Ascending aorta (tissue), 2 donors: ENCODE measurements at places on chromosomes 2 and 18.

DNA sequence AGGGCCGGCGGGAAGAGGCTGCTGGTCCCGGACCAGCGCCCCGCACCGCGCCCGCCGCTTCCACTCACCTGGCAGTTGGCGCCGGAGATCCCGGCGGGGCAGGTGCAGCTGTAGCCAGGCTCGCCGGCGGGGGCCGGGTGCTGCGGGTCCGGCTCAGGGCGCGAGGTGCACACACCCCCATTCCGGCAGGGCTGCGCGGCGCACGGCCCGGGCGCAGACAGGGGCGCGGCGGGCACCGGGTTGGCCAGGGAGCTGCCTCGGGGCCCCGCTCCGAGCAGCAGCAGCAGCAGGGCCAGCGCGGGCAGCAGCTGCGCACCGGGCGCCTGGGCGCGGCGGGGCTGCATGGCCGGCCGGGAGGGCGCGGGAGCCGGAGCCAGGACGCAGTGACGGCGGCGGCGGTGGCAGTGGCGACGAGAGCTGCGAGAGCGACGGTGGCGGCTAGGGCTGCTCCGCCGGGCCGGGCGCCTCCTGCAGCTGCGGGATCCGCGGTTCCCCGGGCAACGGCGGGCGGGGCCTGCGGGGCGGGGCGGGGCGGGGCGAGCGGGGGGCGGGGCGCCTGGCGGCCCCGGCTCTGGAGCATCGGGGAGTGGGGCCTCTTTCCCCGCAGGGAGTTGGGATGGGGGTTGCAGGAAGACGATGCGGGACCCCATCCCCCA, at the start of gene DNER:
Gene DNER, minus strand, starts transcription at position 476 of the 656 bp plus-strand sequence. Its CDS starts 132 bp downstream, at position 344.
- DNase-seq: no peak

DNA sequence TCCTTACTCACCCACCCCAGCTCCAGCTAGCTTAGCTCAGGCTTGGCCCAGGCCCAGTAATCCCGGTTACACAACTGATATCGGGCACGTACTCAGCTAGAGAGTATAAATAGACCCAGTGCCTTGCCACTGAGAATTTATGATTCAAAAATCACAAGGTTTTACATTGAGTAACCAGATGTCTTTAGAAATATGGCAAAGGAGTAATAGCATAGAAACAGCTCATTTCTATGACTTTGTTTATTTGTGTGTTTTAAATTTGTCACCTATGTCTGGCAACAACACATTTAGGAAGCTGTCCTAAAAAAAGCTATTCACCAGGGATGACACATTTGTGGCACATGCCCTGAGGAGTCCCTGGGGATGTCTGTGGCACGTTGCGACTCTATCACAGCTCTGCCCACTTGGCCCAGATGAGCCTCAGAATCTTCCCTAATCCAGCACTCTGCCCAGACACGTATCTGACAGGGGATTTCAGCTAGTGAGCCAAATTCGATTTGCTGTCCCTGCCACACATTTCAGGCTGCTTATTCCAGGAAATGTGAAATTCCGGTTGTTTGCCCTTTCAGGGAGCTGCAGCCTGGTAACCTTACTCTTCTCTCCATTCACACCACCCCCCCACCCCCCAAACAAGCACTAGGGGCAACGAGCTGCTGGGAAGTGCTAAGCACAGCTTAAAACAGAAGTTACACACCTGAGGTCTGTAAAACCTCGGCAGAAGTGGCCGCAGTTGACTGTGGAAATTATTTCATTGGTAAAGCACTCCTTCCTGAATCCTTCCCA, 85.4 kb upstream of the ZCCHC2 start:
- peak; percentile 86 for DNase-seq

GRCh38 chr2:73987109-73987947, 2.6 kb downstream of the TET3 start:
- DNase-seq: no peak

GRCh38 chr2:191889931-191890330, 43.0 kb upstream of the CAVIN2 start:
- DNase-seq: no peak

DNA sequence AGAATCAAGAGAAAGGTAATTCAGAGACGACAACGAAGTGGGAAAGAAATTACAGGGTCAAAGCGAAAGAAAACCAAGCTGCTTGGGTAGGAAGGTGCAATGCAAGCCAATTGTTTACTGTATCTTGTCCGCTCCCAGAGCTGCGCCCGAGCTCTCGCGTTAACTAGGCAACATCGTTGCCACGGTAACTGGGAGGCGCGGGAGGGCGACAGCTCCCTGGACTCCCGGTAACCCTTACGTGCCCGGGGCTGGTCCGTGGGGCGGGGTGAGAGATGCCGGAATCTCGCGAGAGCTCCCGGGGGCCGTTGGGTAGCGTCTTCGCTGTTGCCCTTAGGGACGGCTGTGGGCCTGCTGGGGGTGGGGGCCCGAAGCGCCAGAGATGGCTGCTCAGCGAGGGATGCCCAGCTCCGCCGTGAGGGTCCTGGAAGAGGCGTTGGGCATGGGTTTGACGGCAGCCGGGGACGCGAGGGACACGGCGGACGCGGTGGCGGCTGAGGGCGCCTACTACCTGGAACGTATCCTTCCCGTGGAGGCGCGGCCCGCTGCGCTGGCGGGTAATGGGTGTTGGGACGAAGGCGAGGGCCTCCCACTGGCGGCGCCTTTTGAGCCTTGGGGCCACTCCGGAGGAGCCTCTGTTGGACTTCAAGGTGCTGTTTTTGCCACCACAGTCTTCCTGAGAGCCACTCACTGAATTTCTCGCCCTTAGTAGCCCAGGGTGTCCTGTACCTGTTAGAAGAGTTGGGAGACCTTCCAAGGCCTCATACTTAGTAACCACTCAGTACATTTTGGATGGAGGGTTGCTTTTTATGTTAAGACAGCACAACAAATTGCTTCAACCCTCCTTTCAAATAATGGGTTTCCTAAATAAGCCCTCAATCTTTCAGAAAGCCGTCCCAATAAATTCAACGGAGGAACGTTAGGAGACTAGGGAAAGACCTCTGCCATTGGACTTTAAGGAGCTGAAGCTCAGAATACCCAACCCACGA, at the start of gene SPAG16:
Gene SPAG16, plus strand, starts transcription at position 360 of the 986 bp plus-strand sequence.
- peak; percentile 97 for DNase-seq

DNA sequence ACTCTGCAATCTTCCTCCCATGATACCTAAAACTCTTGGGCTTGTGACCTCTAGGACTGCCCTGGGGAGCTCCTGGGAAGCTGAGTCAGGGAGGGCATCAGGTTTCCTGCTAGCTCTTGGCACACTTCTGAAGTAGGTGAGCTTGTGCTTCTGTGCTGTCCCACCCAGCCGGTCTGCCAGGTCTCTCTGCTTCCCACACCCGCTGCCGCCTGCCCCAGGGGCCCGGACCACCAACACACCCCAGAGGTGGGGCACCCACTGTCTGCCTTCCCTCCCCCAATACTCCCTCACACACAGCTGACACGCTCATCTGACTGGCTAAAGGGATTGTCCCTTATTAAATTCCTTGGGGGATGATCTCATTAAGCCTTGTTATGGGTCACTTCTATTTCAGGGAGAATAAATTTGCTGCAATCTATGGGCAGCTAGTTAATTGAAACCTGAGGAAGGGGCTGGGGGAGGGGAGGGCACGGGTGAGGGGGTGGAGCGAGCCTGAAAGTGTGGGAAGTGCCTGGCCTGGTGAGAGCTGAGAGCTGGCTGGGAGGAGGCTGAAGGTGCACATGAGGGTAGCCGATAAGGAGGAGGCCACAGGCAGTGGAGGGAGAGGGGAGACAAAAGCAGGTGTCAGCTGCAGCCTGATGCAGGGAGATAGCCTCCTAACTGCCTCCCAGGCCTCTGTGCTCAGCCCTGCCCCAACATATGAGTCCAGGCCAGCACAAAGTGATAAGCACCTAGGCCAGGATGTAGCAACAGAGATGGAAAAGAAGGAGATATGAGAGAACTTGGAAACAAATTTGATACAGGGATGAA, 48.8 kb downstream of the HAUS1 start:
- DNase-seq: no peak

- no peak for DNase-seq
These were observed 54.9 kb downstream of the CCNT2 start for GRCh38 chr2:134973241-134974138.

GRCh38 chr18:60502591-60502990, 130.0 kb upstream of the MC4R start:
- no peak for DNase-seq

DNA sequence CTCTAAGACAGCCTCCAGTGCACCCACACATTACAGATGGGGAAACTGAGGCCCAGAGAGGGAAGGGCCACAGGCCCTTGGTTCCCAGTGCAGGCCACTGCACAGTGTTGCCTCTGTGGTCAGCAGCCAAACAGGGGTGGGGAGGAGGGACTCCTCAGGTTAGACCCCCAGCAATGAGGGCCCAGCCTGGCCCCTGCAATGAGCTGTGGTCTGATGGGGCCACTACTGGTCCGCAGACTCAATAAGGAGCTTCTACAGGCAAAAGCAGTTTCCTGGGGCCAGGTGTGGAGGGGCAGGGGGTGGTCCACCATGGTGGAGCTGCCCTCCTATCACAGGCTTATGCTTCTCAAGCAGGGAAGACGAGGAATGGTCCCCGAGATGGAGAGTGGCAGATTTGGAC, 87.6 kb downstream of the HS1BP3 start:
- DNase-seq: no peak

- no peak for DNase-seq
These were observed 255.6 kb downstream of the RDH14 start for GRCh38 chr2:18304849-18305248.

DNA sequence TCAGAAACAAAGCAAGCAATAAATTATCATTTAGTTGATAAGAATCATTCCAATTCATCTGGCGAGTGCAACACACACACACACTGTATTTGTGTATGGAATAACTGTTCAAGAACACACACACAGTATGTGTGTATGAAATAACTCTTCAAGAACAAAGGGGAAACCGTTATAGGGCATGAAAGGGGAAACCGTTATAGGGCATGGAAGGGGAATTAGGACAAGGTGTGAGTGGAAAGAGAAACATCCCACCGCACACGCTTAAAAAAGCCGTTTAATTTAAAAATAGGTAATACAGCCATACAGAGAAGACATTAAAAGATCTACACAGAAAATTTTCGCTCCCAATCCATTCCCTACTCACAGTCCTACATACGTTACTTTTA, 607 bp upstream of the TSN start:
- DNase-seq: no peak

DNA sequence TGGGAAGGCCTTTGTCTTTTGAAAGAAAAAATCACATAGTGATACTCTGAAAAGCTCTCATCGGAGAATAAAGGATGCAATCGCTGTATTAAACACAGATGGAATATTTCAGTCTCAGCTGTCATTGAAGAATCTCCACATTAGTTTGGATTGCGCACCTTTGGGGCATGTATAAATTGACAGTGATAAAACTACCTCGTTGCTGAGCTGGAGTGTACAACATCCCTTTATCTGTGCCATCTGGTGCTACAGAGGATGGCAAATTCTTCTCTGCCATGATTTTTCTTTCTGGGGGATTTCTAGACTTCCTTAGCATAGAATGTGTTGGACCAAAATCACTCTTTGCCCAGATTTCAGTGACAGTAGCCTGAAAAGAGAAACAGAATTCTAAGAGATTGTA, 185.3 kb downstream of the PARD3B start:
- DNase-seq: no peak

DNA sequence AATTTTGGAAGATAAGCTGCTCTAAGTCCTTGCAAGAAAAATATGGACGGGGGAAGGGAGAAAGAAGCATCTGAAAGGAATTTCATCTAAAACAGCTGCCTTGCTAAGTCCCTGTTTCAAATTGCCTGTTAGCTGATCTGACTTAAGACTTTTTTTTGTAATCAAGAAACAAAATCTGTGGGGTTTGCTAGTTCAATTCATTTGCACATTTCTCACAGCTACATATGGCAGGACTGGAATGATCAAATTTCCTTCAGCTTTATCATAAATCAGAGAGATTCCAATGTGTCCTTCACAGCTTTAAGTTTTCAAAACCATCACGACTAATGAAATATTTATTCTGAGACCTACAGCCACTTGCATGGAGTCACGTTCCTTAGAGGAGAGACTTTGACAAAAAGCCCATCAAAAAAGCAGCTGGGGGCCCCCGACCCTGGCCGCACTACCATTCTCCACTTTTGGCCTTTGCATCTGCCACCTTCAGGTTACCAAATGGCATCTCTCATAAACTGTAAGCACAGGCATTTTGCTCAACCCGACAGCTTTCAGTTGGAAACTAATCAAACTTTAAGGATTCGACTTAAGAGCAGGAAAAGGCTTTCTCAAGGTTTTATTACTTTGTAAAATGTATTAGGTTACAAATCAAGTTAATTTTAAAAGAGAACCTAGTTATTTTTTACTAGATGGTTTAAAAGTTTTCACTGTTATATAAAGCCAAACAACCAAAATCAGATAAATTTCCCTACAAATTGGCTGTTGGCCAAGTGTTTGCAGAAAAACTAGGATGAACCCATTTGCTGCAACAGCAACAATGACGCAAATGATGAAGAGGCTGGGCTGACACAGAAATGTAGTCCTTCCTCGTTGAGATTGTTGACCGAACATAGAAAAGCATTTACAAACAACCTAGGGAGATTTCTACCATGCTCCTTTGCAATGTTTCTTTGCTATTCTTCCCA, 100.4 kb upstream of the RND3 start:
- DNase-seq: no peak

DNA sequence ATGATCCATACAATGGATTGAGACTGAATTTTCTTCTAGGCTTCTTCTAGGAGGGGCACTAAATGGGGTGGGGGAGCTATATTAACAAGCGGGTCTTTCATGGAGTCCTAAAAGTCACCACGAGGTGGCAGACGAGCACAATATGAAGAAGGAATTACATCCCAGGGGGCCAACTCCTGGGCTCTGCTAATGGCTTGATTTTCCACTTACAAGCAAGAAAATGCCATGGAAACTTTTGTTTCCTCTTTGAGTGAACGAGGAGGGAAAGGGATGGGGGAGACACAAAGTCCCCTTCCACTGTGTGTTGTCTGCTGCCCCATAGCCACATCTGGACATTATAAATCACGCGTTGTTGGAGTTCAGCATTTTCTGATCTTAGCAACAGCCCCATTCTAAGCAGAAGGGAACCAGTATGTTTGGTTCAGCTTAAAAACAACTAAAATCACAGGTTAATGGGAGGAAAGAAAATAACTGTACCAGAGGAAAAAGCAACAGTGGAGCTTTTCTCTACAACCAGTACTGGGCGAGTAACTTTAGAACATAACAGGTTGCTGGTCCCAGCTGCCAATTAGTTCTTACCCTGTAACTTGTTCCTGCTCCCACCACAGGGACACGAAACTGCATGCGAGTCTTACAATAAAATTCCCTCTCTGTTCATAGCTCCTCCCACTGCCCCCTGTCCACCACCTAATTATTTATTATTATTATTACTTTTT, 285.0 kb upstream of the PARD3B start:
- DNase-seq: peak; percentile 85

DNA sequence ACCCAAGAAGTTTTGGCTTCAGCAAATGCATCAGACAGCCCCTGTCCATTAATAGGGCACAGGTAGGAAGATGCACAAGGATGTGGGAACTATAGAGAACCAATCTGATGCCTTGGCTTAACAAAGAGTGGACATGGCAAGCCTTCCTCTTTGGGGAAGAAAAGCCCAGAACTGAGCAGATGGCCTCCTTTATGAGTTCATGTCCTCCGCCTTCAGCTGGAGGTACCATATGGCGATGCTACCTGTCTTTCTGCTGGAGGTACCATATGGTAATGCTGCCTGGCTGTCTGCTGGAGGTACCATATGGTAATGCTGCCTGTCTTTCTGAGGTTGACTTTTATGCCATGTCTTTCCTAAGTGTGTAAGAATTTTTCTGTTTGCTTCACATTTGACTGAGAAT, 6.0 kb downstream of the RETREG2 start:
- no peak for DNase-seq

GRCh38 chr2:175461839-175462238, 280.3 kb upstream of the ATP5MC3 start:
- no peak for DNase-seq
